ENCODE measurements at places on chromosomes 11 and 22.
A peak's percentile ranks its signal among the peaks of the same experiment; 100 is the strongest.

GRCh38 chr11:8830641-8831040 is 80.3 kb upstream of the AKIP1 start:
- no peak for DNase-seq

DNA sequence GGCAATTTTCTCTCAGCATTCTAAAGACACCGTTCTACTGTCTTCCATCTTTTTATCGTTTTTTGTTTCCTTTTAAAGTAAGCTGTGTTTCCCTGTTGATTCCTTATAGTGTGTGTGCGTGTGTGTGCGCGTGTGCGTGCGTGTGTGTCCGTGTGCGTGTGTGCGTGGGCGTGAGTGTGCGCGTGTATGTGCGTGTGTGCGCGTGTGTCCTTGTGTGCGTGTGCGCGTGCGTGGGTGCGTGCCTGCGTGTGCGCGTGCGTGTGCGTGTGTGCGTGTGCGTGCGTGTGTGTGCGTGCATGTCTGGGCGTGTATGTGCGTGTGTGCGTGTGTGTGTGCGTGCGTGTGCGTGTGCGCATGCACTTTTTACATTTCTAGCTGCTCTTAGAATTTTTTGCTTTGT is 1033.7 kb downstream of the BRD1 start:
- DNase-seq, result no peak

DNA sequence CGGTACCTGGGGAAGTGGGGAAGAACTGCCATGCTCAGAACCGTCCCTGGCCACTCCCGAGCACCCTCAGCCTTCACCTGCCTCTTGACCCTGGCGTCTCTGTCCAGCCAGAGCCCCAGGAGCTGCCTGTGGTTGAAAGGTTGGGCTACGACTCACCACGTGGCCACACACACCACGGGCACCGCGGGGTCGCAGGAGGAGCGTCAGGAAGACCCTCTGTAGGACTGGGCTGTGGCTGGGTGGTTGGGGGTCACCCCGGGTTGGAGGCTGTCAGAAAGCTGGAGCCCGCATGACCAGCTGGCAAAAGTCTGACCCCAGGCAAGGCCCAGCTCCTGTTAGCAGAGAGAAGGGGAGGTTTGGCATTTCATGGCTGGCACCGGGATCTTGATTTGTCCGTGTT is 11.5 kb downstream of the KRTAP5-5 start:
- DNase-seq, result no peak

DNA sequence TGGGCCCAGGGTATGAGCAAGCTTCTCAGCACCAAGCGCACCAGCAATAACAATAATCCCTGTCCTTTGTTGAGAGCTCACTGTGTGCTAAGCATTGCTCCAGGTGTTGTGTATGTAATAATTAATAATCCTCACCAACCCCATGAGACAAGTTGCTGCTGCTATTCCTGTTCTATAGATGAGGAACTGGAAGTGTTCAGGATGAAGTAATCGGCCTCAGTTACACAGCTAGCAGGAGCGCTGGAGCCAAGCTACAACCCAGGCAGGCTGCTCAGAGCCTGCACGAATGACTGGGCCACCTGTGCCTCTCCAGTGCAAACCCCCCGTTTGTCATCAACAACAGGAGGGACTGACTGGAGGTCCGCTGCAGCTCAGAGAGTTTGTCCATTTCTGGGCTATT is 35.2 kb upstream of the CECR2 start:
- no peak for DNase-seq

GRCh38 chr11:111836162-111836561 is 35.2 kb downstream of the ALG9 start:
- DNase-seq, result no peak

DNA sequence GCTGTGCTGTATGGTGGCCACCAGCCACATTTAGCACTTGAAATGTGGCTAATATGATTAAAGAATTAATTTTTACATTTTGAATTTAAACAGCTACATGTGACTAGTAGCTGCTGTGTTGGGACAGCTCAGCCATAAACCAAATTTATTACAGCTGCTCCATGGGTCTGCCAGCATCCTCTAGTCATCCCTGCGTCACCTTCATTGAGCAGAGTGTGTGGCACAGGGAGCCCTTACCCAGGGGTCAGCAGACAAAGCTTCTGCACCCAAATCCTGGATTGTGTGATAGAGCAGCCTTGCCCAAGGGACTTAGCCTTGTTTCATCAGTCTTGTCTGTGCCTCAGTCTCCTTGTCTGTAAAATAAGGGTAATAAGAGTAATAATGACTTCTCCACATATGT is 19.4 kb upstream of the ACCSL start:
- DNase-seq, result peak; percentile 71

DNA sequence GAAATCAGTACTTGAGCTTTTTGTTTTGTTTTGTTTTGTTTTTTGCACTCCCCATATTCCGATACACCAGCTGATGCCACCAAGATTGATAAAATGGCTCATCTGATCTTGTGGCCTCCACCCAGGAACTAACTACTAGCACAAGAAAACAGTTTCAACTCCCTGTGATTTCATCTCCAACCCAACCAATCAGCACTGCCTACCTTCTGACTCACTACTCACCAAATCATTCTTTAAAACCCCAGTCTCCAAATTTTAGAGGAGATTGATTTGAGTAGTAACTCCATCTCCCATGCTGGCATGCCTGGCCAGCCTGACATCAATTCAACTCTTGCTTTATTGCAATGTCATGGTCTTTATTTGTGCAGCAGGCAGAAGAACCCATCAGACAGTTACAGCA is 16.1 kb upstream of the CRTAM start:
- no peak for DNase-seq

Measured in vagina (tissue), 2 donors.